HEK293T (cell line): ENCODE measurements at places on chromosomes 12 and 14.

- no peak for DNase-seq
Measured at GRCh38 chr12:42103155-42103554, 41.5 kb downstream of the GXYLT1 start.

GRCh38 chr14:75835737-75836136 lies 146.1 kb downstream of the TGFB3 start:
- no peak for DNase-seq

- DNase-seq, result peak; percentile 37
Measured at GRCh38 chr12:25959071-25959961, 834 bp downstream of the RASSF8 start.

- DNase-seq, result no peak
Measured at GRCh38 chr14:26056036-26056616, 541.7 kb downstream of the NOVA1 start.

DNA sequence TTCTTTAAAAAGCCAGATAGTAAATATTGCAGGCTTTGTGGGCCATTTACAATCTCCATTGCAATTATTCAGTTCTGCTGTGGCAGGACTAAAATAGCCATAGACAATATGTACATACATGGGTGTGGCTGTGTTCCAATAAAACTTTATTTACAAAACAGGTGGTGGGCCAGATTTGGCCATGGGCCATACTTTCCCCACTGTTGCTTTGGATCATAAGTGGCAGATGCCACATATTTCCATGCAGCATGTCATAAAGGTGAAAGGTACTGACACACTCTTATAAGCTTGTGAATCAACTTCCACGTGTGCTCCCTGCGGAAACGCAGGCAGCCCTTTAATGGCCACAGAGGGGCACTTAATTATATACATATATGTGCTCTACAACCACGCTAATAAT lies 244.4 kb upstream of the FOXN3 start:
- no peak for DNase-seq

- no peak for DNase-seq
Measured at GRCh38 chr12:30533558-30534265, 162.0 kb downstream of the IPO8 start.

DNA sequence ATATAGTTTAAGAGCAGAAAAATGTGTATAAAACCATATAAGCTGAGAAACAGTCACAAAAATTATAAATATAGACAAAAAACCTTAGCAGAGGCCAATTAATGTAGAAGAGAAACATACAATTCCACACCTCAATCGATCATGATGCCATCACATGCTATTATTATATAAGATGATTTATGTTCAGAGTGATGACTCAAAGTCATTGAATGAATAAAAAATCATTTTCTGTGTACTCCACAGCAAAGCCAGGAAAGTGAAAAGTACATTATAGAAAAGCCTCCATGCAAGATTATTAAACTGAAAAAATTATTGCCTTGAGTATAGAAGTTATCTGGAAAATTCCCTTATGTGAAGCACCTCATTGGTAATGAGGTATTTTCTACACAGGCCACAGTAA lies 229.2 kb upstream of the PPFIA2 start:
- DNase-seq, result no peak
